ENCODE measurements at places on chromosomes 12 and 14. TPM values are rescaled to one million over a fixed set of nuclear protein-coding genes. Genes with fewer than 3 reads are reported as not detected.

- DNase-seq: no peak
Measured at GRCh38 chr14:23793532-23793931, 157.4 kb downstream of the DHRS2 start.

DNA sequence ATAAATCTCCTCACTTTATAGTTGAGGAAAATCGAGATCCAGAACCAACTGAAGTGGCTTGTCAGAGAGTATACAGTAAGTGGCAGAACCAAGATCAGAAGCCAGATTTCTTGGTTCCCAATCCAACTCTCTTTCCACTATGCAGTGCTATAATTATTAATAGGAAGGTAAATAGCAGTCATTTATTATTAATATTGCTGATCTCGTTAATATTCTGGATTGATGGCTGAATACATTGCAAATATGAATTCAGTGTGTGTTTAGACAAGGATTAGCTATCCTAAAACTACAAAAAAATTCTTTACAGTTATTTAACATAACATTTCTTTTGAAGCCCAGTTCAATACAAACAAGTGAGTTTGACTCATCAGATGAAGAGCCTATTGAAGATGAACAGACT is 2.8 kb downstream of the CDKN3 start:
- no peak for DNase-seq

- no peak for DNase-seq
Measured at GRCh38 chr12:131860472-131861260, 32.5 kb downstream of the MMP17 start.

GRCh38 chr12:114401328-114402083 is 4.4 kb downstream of the TBX5 start:
- DNase-seq: no peak

- DNase-seq: no peak
Measured at GRCh38 chr12:88957358-88957757, 377.1 kb upstream of the KITLG start.

DNA sequence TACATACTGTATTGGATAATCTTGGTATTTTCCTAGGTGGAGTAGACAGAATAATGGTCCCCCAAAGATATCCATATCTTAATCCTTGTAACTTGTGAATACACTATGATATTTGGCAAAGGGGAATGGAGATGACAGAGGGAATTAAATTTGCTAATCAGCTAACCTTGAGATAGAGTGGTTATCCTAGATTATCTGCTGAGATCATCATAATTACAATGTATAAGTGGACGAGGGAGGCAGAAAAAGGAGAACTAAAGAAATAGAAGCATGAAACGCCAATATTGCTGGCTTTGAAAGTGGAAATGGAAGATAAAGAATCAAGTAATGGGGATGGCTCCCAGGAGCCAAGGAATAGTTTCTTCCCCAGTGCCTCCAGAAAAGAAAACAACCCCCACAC is 398.7 kb downstream of the NOVA1 start:
- DNase-seq: no peak

- no peak for DNase-seq
Measured at GRCh38 chr14:62097072-62097471, 334.9 kb downstream of the SNAPC1 start.

GRCh38 chr12:62603061-62603810 is 136.6 kb downstream of the MON2 start:
- peak; percentile 78 for DNase-seq

GRCh38 chr14:74475678-74476077 is 17.4 kb downstream of the NPC2 start:
- DNase-seq: no peak

DNA sequence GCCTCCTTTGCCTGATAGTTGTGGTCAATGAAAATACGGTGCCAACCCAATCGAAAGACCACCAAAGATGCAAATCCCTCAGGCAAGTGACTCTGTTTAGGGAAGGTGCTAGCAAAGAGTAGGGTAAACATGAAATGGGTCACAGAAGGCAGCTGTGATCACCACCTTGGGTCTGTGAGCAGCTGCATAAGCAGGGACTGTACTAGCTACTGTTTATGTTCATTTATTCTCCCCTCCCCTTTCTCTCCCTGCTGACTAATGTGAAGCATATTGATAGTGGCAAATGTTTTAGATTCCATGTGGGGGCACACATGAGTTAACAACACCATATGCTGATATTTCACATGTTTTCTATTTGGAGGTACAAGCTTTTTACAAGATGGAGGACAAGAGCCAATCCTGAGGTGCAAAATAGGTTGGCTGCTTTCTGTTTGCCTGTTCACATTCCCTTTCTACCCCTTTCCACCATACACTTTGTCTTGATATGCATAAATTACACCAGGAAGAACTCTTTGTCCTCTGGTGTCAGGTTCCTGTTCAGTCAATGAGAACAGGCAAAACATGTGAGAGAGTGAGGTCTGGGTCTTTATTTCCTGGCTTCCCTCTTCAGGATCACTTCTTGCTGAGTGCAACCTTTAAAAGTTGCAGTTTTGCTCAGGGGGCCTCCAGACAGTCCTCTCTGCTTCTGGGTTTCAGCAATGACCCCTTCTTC is 71.1 kb downstream of the AVPR1A start:
- no peak for DNase-seq

GRCh38 chr12:65123435-65124063 is 2.4 kb upstream of the WIF1 start:
- DNase-seq: no peak

GRCh38 chr12:6266541-6266966 is 43.9 kb upstream of the PLEKHG6 start:
- no peak for DNase-seq

- DNase-seq: peak; percentile 73
Measured at GRCh38 chr12:120234643-120235368, 30.7 kb downstream of the PXN start.

DNA sequence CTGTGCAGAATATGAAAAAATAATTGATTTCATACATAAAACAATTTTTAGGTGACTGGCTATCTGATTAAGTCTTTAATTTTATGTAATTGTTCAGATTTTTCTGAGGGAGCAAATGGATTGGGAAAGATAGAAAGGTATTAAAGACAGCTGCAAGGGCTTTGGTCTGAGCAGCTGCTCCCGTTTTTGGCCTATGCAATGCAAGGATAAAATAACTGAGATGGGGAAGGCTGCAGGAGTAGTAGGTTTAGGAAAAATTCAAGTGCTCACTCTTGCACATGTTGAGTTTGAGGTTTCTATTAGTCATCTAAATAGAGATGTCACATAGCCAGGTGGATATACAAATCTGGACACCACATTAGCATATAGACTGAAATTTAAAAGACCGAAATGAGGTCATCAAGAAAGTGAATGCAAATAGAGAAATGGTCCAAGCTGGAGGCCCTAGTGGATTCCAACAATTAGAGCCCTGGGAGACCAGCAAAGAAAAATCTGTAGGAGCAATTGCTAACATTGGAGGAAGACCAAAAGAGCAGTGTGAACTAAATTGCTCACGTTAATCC is 144.0 kb downstream of the PPFIA2 start:
- DNase-seq: no peak

GRCh38 chr12:6106218-6106617 is 18.3 kb downstream of the VWF start:
- no peak for DNase-seq

- no peak for DNase-seq
Measured at GRCh38 chr12:105106621-105107020, 910 bp upstream of the WASHC4 start.

DNA sequence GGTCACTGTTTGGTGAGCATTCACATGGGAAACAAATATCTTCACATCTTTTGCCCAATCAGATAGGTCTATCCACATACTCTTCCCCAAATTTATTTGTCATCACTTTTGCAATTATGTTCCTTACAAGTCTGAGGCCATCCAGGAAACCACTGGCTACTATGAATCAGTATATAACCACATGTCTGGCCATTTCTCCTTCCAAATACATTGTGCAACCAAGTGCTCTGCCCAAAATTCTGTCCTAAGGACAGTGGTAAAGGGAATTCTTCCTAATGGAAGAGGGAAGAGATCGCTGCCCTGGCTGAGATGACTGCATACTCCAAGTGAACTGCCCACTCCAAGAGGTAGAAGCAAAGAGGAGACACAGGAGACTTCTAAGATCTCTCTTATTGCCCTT is 148.9 kb upstream of the MAX start:
- DNase-seq: no peak

GRCh38 chr12:90497923-90498545 is 456.9 kb downstream of the CCER1 start:
- no peak for DNase-seq

GRCh38 chr14:52789118-52789517 is 2.3 kb downstream of the GNPNAT1 start:
- no peak for DNase-seq

DNA sequence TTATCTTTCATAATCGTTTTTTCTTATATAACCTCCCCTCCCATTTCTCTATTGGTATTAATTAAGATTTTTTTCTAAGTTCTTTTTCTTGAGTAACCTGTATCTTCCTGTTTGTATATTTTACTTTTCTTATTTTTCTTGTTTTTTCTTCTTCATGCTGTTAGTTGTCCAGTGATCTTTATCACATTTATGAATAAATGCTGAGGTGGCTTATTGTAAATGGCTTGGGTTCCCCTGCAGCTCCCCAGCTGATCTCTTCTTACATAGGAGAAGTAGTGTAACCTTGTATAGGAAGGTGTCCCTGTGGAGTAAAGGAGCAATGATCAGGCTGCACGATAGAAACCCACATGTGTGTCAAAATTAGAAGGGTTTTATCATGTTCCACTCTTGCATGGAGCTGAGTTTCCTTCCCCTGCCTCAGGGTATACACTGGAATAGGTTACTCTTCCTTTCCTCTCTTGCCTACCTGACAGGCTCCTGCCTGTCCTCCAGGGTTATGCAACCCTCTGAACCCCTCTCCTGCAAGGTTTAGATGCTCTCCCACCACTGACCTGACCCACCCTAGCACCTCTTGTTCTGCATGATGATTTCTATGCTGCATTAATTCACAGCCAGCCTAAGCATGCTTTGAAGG is 334.8 kb upstream of the RGS6 start:
- no peak for DNase-seq

DNA sequence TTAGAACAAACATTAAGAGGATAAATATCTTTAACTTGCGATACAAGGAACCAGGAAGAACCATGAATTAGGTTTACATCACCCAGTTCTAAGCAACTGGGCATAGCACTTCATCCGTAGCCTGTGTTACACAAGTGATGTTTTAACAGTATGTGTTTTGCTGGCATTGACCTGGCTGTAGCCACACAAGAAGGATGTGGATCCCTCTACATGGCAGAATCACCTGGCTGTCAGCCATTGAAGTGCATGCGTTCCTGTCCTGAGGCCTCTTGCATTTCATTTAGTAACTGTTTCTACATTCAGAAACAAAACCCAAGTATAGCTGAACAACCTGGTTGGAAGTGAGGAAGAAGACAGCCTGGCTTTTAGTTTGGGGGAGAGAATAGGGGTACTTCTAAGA is 72.2 kb downstream of the TGFB3 start:
- DNase-seq: no peak

GRCh38 chr12:1760566-1761382 is 59.6 kb upstream of the LRTM2 start:
- DNase-seq: no peak

DNA sequence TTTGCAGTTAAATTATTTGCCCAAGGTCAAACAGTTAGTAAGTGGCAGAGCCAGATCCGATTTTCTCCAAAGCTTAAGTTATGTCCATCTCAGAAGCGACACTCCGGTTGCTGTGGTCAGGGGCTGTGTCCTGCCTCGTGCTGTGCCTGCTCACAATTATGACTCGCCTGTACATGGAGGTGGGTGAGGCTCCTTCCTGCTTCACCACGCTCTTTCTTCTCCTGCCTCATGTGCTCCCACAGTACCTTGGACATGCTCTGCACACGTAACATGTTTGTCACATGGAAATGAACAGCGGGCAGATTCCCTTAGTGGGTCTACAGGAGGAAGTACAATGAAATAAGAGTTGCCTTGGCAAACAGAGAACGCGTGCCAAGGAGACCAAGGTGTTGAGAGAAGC is 62.2 kb upstream of the CCND2 start:
- DNase-seq: no peak

DNA sequence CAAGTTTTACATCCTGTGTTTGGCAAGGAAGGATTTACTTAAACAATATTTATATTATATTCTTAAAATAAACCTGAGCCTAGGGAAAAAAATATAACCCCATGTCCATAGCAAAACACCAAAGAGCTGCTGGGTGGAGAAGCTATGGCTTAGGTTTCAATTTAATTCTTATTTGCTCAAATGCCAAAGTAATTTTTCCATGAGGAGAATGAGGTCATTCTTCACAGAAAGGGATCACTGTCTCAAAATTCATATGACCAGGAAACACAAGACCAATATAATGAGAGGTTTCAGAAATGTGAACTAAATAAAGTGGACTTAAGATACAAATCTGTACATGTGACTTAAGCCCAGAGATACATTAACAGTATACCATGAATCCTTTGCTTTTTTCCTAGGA is 195.0 kb downstream of the PHLDA1 start:
- DNase-seq: no peak

- DNase-seq: no peak
Measured at GRCh38 chr12:110688446-110689280, at the start of gene HVCN1. Gene HVCN1, minus strand, starts transcription at chr12:110689115. Its CDS starts 5,870 bp downstream, at chr12:110683245.

DNA sequence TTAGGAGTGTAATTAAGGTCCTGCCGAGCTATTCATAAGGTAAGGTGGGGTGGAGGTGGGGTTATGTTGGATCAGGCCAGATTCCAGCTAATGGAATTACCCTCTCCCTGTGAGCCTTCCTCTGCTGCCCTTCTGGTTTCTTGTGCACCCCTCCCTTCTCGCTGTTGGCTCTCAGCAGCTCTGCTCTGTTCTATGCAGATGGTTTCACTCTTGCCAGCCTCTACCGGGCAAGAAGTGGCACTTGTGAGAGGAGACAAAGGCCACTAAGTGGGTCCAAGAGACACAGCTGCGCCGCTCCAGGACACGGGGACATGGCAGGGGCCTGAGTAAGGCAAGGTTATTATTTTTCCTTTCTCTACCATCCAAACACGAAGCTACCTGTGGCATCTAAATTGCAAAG is 334.4 kb downstream of the EMP1 start:
- DNase-seq: peak; percentile 29

GRCh38 chr12:104295954-104296353 is 7.6 kb upstream of the EID3 start:
- DNase-seq: no peak

The TRIM9 gene
- total RNA-seq: 240 TPM

The DNAH10 gene
- 2.5 TPM for total RNA-seq

The COX8C gene
- total RNA-seq: 1.7 TPM

The SYNDIG1L gene
- 7.1 TPM for total RNA-seq

The SHMT2 gene
- total RNA-seq: 36.4 TPM

The KRT84 gene
- total RNA-seq: not detected

The TAS2R42 gene
- total RNA-seq: not detected

The PRDM4 gene
- total RNA-seq: 39.8 TPM

The CPNE6 gene
- total RNA-seq: 71.2 TPM

The HCAR1 gene
- 0.25 TPM for total RNA-seq

The REP15 gene
- 4.2 TPM for total RNA-seq

The LRRC10 gene
- total RNA-seq: not detected

The DCN gene
- total RNA-seq: 74.8 TPM

The RPGRIP1 gene
- not detected for total RNA-seq

Data from dorsolateral prefrontal cortex (tissue), 122 donors.